Fibroblast of skin of left quadriceps (primary cell): ENCODE measurements at places on chromosomes 12 and 14.

- no peak for DNase-seq
Observed at GRCh38 chr14:103882503-103883262, 35.3 kb upstream of the PPP1R13B start.

DNA sequence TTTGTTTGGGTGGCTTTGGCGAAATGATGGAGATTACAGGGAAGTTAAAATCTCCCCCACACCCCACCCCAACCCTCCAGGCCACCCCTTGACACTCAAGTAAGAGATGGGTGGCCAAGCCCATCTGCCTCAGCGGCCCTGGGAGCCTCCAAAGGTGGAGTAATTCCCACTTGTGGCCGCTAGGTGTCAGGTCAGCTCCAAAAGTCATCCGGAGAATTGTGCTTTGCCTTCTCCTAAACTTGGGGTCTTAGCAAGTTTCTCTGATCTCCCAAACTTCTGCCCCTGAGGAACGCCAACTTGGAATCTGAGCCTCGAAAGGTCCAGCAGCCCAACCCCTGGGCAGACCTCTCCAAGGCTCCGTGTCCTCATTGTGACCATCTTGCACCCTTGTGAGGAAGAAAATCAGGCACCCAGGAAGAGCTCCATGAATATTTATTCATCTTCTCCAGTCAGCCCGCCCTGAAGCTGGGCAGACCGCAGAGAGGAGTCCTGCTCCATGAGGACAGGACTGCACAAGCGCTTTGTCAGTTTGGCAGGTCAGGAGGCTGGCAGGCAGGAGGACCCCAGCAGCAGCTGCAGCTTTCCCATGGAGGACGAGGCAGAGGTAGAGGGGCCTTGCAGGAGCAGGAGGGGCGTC is 46.7 kb downstream of the LRRC74A start:
- peak; percentile 13 for DNase-seq

GRCh38 chr12:128807161-128807724 is 16.5 kb downstream of the SLC15A4 start:
- DNase-seq = no peak

DNA sequence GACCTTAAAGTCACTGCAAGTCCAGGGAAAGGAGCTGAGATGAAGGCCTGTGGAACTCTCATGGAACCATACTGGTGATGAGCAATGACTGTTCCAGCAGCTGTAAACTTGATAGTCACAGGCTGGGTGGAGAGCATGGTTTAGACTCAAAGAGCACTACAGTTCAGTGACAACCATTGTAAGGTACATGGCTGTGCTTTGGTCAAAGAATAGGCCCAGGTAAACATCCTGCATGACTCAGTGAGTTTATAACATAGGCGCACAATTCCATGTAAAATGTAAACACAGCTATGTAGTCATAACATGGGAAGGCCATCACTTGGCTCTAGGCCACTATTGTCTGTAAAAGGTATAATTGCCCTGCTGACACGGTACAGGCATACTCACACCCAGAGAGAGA is 119.3 kb upstream of the FSCB start:
- DNase-seq = no peak

GRCh38 chr14:58825606-58826005 is 187.8 kb downstream of the DACT1 start:
- DNase-seq = no peak

GRCh38 chr14:104199266-104199895 is 61.0 kb downstream of the KIF26A start:
- DNase-seq = no peak

GRCh38 chr12:256958-257357 is 5.7 kb downstream of the SLC6A13 start:
- DNase-seq = no peak

DNA sequence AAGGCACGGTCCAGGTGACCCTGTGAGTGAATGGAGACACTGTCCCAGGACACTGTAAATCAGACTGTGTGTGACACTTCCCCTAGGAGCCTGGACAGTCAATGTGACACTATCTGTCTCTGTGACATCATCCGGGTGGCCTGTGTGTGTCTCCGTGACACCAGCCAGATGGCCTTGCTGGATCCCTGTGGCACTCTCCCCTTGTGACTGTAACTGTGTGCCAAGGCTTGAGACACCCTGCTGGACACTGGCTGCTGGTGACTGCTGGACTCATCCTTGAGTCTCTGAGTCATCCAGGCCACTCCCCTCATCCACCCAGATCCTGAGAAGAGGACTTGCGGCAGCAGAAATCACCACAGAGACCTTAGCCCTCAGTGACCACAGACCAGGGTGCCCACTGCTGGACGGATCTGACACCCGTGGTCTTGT is 51.6 kb downstream of the MVK start:
- no peak for DNase-seq

DNA sequence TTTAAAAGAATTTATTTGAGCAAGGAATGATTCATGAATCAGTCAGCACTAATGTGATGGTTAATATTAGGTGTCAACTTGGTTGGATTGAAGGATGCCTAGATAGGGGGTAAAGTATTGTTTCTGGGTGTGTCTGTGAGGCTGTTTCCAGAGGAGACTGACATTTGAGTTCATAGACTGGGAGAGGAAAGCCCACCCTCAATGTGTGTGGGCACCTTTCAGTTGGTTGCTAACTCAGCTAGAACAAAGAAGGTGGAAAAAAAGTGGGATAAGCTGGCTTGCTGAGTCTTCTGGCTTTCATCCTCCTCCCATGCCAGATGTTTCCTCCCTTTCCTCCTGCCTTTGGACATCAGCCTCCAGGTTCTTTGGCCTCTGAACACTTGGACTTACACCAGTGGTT is 47.2 kb downstream of the TESPA1 start:
- no peak for DNase-seq

DNA sequence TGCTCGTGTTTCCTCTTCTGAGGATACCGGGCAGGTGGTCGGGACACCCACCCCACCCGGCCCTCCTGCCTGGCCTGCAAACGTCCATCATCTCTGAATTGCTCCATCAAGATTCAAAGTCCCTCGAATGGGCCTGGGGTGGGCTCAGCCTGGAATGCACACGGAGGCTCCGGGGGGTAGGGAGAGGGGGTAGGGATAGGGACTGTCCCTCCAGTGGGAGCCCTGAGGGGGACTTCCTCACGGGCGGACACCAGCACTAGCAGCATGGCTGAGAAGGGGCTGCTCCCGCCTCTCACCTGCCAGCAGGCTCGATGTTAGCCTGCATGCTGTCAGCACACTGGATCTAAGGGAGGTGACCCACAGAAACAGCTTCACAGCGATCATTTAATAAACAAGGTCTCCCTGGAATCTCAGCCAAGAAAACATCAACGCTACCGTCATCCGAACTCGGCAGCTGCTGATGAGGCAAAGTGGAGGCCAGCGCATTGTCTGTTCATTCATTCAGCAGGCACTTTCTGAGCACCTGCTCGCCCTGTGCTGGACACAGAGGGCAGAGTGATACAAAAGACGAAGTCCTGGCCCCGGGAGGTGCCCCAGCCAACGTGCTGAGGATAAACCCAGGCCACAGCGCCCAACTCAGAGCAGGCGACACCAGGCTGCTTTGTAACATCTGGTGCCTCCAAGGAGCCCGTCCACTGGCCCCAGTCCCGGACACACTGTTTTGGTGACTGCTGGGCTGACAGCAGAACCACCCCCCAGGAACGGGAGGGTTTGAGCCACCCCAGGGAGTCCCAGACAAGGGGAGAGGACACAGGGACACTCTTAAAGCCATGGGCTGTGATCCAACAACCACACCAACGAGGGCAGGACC is 6.3 kb downstream of the TMEM179 start:
- no peak for DNase-seq

DNA sequence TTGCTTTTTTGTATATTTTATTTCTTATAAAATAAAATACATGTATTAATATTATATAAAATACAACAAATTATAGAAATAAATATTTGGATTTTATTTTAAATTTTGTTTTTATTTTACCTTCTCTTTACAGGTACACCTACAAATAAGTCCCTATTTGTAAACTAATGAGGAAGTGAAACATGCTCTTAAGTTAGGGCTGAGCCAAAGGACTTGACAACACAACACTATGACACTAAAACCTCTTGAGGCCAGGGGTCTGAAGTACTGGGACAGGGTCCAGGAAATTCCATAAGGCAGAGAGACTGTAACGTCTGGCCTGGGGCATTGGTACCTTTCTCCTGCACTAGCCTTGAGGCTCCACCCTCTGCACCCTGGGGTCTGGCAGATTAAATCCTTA is 293.2 kb downstream of the FOXN3 start:
- DNase-seq = no peak

DNA sequence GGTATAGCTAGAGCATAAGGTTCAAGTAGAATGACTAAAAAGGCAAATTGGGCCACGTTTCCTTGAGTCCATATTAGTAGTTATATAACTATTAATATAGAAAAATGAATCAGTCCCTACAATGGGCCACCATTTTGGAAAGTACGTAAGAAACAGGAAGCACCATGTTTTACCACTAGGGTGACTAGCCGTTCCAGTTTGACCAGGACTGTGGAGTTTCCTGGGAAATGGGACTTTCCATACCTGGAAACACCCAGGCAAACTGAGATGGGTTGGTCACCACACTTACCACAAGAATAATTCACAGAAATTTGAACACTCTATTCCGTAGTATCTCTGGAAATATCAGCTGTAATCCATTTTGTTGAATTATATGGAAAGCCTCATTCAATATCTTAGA is 2.1 kb upstream of the MAGOHB start:
- DNase-seq = no peak

DNA sequence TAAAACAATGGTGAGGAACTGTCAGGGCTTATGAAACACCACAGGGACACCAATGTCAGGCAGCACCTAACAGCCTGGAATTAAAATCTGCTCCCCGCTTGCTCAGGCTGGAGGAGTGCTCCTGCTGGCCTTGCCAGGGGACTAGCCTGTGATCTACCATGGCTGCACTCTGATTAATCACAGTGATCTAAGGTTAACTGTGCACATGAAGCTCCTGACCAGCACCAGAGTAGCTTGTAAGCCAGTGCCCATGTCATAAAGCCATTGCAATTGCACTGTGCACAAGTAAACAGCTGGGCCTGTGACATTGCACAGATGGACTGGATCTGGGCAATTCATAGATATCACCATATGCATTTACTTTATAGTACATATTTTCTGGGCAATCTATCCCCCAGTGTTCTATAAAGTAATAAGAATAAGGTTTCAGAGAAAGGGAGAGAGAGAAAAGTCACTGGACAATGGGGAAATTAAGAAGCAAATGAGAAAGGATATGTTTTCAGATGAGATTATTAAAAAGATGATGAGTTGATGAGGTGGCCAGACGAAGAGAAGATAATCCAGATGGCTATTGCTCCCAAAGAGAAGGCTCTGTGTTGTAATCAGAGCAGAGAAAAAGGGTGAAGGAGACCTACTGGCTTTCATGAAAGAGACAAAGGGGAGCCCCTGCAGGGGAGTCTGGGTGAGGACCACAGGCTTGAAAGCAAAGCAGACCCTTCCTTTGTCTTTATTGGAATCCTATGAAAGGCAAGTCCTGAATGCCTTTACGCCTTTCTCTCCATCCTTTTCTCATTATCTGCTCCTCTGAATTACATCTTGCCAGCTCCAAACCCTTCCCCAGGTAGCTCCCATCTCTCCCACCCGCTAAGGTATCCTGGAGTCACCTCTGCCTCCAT is 145.8 kb downstream of the SLC38A6 start:
- DNase-seq = no peak

DNA sequence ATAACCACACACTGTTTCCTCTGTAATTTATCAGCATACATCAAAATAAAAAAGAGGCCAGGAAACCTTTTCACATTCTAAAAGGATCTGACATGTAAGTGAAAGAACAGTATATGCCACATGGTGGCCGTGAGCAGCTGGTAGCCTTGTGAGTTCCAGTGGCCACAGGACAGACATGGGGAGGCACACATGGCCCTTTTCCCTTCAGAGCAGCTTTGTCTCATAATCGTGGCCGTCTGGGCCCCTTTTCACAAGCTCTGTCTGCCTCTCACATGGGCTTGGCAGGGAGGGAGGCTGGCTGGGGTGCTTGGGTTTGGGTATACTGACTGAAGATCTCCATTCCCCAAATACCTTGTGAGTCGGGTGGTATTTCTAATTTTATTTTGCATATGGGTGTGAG is 1.5 kb upstream of the ZDHHC22 start:
- no peak for DNase-seq

DNA sequence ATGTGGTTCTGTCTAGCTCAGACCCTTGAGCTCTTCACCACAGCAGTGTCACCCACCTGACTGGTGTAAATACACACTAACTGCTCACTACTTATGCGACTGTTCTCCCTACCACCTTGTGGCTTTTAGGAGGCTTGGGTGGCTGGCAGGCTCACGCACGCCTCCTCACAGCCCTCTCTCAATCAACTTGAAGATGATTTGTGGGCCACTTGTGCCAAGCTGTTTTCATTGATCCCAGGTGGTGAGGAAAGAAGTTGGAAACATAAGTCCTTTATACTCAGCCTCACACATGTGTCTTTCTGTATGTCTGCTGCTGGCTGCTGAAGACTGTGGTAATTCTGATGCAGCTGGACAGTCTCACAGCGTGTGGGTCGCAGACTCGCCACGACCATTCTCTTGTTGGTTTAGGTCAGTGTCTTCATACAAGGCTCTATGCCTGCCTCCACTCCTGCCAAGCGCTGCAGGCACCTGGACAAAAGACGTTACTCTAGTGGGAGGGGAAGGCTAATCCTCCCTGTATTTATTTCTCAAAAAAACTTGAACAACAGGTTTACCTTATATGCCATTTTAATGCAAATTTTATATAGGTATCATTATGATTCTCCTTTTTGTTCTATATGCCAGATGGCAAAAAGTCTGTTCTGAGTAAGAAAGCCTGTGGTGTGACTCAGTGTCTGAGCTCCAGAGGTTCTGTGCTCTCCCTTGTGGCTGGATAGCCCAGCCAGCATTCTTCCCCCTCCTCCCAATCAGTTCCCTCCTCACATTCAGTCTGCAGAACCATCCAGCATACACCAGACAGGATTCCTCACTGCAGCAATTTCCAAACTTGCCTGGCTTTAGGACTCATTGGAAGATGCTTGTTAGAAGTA is 115.6 kb downstream of the DIP2B start:
- DNase-seq = peak; percentile 74

DNA sequence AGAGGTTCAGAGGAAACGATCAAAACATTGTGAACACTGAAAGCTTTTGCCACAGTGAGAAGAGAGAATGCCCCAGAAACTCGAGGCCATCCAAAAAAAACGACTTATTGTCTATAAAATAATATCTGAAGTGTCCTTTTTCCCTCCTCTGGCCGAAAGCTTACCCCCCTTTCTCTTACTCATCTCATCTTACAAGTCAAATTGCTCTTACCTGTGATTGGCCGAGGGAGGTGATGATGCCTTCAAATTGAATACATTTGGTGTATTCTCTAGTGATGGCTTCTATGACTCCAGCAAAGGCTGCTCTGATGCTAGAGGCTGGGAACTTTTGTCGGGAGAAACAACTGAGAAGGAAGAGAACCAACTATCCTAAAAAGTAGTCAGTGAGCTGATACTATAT is 90.7 kb downstream of the PTCSC3 start:
- DNase-seq = no peak
